BJ (cell line): ENCODE measurements at places on chromosomes 12 and 14. TPM values are rescaled to one million over a fixed set of nuclear protein-coding genes. Genes with fewer than 3 reads are reported as not detected.

ACOT2 gene
- polyA plus RNA-seq: 50.5 and 70.2 TPM in 2 replicates

GRCh38 chr14:29351996-29352705, 575.5 kb downstream of the PRKD1 start:
- no peak for DNase-seq

DNA sequence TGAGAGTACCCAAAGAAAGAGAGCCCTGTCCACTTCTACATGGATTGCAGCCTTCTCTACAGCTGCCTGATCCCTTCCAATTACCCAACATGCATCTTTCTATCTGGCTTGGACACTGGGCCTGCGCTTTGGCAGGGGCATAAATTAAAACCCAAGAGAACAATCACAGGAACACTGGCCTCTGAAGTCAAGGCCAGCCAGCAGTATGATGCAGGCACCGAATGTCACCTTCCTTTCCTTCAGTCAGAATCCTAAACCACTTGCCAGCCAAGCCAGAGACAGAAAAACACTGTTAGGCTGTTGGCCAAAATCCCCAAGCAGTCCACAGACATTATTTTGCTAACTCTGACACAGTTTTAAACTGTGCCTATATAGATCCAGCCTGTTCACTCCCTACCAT, 113.7 kb downstream of the DUSP6 start:
- no peak for DNase-seq

- peak; percentile 26 for DNase-seq
These were observed 439.5 kb downstream of the CCER1 start for GRCh38 chr12:90515199-90516175.

DNA sequence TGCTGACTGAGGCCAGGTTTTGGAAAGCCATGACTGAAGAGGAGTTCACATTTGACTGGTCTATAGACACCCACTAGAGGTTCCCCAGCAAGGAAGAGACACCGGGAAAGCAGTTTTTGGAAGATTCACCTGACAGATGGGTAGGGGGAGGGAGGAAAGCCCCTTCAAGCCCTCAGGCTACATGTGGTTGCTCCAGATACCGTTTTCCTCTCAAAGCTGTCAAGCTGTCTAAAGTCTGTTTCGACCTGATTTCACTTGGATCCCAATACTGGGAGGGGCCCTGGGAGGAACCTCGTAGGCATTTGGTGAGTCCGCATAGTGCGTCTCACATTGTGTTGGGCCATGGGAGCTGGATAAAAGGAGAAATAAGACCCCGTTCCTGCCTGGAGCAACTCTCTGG, 1.7 kb upstream of the LRP1 start:
- no peak for DNase-seq

DNA sequence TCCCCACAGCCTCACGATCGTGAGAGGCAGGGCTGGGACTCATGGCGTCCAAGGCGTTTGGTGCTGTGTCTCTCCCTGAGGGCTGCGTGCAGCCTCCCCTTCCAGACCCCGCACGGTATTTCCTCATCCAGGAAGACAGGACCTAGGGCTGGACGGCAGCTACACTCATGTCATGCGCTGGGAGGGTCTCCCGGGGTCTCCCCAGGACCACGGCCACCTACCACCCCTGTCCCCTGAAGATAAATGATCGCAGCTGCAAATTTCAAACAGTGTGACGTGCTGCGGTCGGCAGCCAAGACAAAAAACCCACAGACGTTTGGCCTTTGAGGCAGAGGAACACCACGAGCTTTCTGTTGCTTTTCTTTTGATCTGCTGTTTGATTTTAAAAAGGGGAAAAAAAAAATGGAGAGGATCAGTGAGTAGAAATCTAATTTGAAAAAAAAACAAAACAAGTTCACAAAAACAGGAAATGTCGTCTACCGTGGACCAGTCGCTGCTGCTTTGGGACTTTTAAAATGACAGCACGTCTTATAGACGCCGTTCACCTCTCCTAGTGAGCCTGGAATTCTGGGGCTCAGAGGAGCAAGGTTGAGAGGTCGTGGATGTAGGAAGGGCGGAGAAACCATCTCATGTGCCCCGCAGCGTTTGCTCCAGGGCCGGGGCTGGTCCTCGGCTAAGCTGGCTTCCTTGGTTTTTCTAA, 237.6 kb downstream of the SLC41A2 start:
- DNase-seq: no peak

DNA sequence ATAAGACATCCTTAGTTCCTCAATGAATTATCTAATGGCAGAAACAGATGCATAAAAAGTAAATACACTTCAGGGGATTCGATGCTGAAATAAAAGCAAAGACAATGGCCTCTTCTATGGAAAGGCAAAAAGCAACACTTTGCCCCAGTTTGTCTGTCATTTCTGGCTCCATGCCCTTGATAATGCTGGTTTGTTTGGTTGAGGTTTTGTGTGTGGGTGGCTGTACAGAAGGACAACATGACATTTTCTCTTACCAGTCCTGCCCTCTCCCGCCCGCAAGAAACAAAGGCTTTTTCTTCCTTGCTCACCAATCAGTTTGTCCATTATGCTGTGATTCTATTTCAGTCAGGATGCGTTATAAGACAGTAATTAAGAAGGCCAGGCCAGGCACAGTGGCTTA, 18.1 kb upstream of the WDR89 start:
- no peak for DNase-seq

- no peak for DNase-seq
These were observed 170.5 kb downstream of the IPO8 start for GRCh38 chr12:30525171-30525570.

SYCP3 gene
- 0.10 TPM in 1 of 2 replicates, not detected in the other for polyA plus RNA-seq

GRCh38 chr14:63853831-63854293, 1.1 kb downstream of the SYNE2 start:
- no peak for DNase-seq

DNA sequence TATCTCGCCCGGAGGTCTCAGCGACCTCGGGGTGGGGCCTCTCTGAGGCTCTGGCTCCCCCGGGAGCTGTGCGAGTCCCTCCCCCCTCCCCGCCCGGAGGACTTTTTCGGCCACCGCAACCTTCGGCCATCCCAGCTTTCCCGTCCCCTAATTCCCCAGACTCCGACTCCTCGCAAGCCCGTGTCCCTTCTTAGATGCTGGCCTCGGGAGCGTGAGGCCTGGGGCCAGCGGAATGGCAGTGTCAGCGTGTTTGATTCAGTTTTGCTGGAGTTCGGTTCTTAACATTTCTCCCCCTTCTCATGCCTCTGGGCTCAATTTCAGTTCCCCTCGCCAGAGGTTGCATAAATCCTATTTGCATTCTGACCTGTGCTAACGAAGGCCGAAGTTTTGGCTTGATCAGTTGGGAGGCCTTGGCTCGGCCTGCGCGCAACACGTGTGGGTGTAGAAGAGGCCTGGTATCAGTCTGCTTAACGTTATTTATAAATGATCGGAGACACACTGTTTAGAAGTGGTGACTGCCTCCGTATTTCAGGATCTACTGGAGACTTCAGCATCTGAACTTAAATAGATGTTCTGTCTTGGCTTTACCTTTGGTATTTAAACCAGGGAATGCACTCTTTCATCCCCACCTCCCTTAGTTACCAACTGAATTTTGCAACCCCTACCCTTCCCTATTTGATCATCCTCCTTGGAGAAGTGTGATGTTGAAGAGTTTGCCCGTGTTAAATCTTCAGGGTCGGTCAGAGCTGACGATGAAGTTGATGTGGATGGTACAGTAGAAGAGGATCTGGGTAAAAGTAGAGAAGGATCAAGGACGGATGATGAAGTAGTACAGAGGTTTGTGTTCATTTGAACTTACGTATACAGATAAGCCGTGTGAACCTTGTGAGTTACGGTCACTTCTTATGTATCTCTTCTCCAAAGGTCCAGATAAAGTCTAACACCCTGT, 851 bp downstream of the HSP90B1 start:
- DNase-seq: no peak

DNA sequence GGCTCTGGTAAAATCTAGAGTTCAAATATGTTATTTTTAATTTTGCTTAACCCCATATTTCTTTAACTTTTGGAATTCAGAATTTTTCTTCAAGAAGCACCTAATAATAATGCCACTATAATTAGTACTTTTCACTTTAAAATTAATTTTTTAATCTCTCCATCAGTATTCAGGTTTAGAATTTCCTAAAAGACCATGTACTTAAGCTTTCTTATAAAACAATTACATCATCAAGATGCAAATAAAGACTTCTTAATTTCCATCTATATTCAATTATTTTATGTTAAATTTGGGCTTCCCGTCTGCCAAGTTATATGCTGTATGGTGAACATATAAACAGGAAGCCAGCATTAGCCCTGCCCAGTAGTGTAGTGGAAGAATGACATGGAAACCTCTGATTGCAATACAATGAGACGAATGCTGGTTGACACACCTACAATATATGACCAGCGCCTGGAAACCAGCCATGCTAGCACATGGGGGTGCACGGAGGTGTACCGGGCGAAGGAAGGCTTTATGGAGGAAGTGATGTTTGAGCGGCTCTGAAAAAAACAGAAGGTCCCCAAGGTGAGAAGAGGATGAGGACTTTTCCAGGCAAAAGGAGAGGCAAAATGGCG, 82.2 kb downstream of the LLPH start:
- DNase-seq: no peak

DNA sequence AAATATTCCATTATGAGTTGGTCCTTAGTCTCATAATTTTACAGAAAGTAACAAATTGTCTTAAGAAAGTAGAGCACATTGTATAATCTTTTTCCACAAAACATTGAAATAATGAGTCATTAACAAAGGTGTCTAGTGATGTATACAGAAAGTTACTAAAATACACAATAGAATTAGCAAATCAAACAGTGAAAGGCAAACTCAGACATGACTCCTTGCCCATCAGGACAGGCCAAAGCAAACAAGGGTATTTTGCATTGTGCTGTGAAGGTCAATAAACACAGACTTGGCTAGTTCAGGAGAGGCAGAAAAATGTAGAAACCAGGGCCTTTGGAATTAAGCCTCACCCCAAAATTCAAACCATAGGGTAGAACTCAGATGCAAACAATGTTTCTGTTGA, 37.3 kb downstream of the SIX4 start:
- DNase-seq: no peak

GRCh38 chr12:102913453-102914226, 3.4 kb downstream of the PAH start:
- DNase-seq: no peak

GUCY2C gene
- not detected in 2 replicates for polyA plus RNA-seq

CLEC7A gene
- polyA plus RNA-seq: not detected in 2 replicates

DNA sequence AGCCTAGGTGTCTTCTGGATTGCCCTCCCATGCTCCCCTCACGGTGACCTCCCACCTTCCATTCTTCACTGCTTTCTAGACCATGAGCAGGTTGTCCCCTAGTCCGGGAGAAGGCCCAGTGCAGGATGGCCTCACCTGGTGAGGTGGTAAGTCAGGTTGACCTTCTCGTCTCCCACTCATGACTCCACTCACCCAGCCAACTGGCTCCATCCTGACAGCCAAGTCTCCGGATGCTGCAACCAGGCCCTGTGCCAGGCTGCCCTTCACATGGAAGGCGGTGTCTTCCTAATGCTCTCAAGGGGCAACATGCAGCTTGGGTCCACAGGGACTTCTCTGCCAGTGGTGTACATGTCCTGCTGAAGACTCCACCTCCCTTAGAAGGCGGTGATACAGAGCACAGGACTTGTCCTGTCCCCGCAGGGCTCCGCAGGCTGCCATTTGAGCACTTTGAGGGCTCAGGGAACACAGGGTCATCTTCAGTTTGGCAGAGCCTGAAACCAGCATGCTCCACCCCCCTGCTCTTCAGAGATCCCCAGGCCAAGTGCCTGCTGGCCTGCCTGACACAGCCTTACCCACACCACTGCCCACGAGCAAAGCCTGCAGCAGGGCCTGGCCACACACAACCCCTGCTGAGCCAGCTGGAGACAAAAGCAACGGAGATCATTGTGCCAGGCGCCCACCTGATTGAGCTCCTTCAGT, 25.4 kb downstream of the BATF start:
- DNase-seq: no peak

- DNase-seq: no peak
These were observed 231.4 kb upstream of the RTL1 start for GRCh38 chr14:101134851-101135433.

- no peak for DNase-seq
These were observed 82.0 kb downstream of the PRICKLE1 start for GRCh38 chr12:42507565-42507964.

MAGOHB gene
- 10.0 and 24.6 TPM in 2 replicates for polyA plus RNA-seq

DNA sequence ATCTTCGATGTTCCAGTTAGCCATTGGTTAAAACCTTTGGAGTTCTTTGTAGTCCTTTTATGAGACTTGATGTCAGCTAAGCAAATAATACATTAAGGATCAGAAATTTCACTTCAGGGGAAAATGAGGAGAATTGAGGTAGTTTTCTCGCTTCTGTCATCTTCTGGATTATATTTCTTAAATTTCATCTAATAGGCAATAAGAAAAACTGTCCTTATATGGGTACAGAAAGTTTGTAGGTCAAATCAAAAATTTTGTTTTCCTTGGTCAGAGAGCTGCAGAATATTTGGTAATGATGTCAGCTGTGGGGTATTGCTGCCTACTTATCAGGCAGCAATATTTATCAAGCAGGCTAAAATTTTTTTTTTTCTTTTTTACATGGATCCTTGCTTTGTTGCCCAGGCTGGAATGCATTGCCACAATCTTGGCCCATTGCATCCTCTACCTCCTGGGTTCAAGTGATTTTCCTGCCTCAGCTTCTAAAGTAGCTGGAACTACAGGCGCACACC, 37.1 kb downstream of the RIMKLB start:
- DNase-seq: no peak

- peak; percentile 84 for DNase-seq
These were observed 327.2 kb downstream of the RAD51B start for GRCh38 chr14:68146818-68147217.

DBX2 gene
- polyA plus RNA-seq: not detected in 2 replicates

- DNase-seq: no peak
These were observed 79.0 kb downstream of the DCAF5 start for GRCh38 chr14:69073915-69074314.

- DNase-seq: no peak
These were observed 23.1 kb upstream of the GNS start for GRCh38 chr12:64782191-64782876.

GRCh38 chr14:54698966-54699530, 132.1 kb downstream of the SAMD4A start:
- no peak for DNase-seq

DAO gene
- not detected in 2 replicates for polyA plus RNA-seq

DNA sequence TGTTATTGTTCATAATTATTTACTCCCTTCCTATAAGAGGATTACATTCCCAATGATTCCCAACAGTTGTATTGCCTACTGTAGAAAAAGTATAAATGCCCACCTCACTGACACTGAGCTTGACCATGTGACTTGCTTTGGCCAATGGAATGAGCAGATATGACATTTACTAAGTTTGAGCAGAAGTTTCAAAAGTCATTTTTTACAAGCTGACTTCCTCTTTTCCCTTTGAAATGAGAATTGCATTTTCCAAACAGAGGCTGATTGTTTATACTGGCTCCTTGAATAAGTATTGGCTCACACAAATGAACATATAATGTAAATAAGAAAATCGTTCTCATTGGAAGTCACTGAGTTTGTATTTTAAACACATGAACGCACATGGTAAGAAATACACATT, 116.4 kb upstream of the LRFN5 start:
- no peak for DNase-seq

DNA sequence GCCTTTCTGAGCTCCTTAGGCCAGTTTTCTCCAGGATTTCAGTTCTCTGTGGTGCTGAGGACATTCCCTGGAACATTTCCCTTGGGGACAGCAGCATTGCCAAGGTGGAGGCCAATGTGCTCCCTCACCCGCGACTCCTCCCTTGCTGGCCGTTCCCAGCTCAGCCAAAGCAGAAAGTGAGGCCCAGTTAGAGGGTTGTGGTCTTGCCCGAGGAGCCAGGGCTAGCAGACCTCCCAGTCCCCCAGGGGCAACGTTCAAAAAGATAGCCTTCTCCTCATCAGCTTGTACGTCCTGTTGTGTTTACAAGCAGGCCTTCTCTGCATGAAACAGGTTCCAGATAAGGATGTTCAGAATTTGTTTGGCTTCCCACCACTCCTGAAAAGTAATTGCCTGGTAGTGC, 78.4 kb downstream of the SSPN start:
- no peak for DNase-seq

GRCh38 chr14:61489932-61490331, 168.6 kb downstream of the PRKCH start:
- no peak for DNase-seq
